ENCODE measurements at places on chromosomes 6 and 20.

DNA sequence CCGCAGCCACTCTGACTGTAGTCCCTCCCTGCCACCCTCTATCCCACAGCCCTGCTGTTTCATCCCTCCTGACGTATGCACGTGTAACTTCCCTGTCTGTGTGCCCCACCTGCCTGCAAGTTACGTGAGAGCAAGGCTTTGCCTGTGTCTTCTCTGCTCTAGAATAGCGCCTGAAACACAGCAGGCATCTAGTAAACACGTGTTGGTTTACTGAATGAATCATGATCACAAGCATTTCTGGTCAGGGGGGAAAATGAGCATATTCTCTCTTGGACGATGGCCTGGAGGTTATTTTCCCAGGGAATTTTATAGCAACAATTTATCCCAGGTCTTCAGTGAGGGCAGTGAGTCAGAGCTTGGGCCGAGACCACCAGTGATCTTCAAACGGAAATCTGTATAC is 38.3 kb downstream of the PSMG4 start:
- no peak for DNase-seq

DNA sequence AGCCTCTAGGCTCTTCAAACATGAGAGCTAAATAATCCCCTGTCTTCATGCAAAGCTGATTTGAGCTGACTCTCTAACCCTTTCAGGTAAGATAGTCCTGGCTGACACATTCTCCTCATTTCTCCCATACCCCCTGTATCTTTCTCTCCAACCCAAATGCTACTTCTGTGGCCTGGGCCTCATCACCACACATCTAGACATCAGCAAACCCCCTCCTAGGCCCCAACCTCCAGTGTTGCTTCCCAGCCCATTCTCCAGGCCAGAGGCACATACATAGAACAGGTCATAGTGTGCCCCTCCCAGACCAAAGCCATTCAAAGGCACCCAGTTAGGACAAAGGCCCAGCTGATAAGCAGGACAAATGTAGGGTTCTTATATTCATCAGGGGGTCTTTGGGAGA is 84.9 kb downstream of the ANKRD60 start:
- DNase-seq: no peak

- DNase-seq: peak; percentile 71
These were observed 93.4 kb downstream of the SLC22A23 start for GRCh38 chr6:3363296-3364025.

GRCh38 chr6:157823001-157823527 is at the start of gene SNX9:
TSS of gene SNX9 (plus strand) at chr6:157823246. CDS start at chr6:157823435, 189 bp downstream.
- DNase-seq: peak; percentile 94

Measured in hepatocyte (in vitro differentiated cells).